ENCODE measurements at places on chromosomes 2 and 18. TPM values are rescaled to one million over a fixed set of nuclear protein-coding genes. Genes with fewer than 3 reads are reported as not detected.

LIMS2 gene
- total RNA-seq, result 10.0 TPM

- DNase-seq, result no peak
Observed at GRCh38 chr2:13638181-13638580, 921.4 kb downstream of the TRIB2 start.

DNA sequence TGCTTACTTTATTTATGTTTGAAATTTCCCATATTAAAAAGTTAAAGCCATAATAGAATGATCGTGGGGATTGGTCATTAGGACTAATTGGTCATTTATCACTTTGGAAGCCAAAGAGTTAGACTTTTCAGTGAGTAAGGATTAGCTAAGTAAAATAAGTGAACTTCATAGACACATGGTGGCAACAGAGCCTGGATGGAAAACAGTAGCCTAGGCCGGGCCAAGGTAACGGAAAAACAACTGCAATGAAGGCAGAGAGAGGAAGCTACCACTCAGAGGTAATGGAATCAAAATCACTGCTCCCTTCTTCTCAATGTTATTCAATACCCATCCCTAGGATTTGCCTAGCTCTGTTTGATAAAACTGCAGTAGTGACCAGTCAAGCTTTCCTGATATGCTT lies 4.1 kb upstream of the GCG start:
- no peak for DNase-seq

DNA sequence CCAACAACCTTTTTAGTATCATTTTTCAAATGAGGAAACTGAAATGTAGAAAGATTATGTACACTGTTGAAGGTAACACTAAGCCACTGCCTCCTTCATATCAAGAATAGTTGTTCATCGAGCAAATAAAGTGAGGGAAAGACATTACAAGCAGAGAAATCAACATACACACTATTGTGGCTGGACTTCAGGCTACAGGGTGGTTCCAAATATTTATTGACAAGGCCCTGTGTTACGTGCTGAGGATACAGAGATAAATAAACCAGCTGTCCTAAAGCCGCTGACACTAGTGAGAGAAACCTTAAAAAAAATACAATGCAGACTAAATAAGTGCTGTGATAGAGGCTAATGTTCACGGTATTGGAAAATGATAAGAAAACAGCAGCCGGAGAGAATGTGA lies 1.9 kb upstream of the LNPK start:
- no peak for DNase-seq

DNA sequence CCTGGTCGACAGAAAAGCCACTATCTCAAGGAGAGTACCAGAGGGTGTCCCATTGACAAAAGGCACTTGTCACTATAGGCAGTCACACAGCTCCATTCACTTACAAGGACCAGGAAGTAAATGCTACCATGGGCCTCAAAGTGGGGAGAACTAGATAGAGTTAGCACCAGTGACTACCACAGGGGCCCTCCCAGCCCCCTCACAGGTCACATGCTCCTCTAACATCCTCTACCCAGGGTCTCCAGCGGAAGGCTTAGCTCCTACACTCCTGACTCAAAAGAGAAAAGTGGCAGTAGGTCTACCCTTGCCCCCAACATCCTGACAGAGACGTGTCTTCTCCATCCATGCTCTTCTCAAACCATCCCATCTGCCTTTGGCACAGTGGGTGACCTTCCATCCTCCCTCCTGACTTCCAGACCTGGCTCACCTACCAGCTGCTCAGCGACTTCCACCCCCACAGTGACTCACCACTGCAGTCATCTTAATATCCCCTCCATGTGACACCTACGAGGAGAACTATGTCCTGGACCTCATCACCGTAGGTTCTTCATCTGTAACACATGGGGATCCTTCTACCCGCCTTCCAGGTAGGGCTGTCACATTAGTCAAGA lies 5.6 kb upstream of the DNMT3A start:
- DNase-seq, result peak; percentile 39

DNA sequence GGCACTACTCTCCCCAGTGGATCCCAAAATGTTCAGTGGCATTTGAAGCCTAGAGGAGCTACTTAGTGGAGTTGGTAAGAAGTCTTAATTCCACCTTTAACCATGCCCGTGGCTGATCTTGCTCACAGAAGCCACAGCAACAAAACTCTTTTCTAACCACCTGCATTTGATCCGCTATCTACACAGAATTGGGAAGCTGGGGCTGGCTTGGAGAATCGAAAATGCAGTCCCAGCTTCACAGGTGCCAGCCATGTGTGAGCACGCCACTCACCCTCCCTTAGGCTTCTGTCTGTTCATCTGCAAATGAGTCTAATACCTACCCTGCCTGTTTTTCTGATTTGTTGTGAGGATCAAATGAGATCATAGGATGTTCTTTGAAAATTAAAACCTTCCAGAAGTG lies 182.6 kb downstream of the BCL11A start:
- no peak for DNase-seq

- no peak for DNase-seq
Observed at GRCh38 chr2:38975042-38975441, 85.4 kb downstream of the ARHGEF33 start.

GRCh38 chr18:12410081-12410481 lies 2.4 kb downstream of the PRELID3A start:
- DNase-seq, result no peak

DNA sequence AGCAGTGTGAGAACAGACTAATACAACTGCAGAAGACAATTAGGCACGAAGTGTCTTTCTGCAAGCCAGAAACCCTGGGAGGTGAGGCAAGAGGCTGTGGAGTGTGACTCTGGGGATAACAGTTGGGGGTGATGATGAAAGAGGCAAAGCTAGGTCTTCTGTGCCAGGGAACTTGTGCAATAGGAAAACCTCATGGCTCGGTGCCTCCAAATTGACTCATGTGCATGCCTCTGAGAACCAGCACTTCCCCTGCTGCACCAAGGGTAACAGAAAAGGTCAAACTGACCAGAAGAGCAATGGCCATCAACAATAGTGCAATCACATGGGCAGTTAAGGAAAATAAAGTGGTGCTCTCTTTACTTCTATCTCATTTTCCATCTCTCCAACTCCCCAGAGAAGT lies 136.4 kb downstream of the SCG2 start:
- no peak for DNase-seq

GRCh38 chr2:9031246-9031645 lies 27.8 kb upstream of the MBOAT2 start:
- DNase-seq, result no peak

GRCh38 chr2:75432761-75433361 lies 127.9 kb downstream of the EVA1A start:
- DNase-seq, result peak; percentile 62

ATP6V1C2 gene
- 0.73 TPM for total RNA-seq

KIF5C gene
- 39.1 TPM for total RNA-seq

GRCh38 chr18:45775241-45775676 lies 50.2 kb upstream of the SIGLEC15 start:
- DNase-seq, result peak; percentile 91

- DNase-seq, result peak; percentile 53
Observed at GRCh38 chr2:224369028-224369632, 32.8 kb downstream of the FAM124B start.

DNA sequence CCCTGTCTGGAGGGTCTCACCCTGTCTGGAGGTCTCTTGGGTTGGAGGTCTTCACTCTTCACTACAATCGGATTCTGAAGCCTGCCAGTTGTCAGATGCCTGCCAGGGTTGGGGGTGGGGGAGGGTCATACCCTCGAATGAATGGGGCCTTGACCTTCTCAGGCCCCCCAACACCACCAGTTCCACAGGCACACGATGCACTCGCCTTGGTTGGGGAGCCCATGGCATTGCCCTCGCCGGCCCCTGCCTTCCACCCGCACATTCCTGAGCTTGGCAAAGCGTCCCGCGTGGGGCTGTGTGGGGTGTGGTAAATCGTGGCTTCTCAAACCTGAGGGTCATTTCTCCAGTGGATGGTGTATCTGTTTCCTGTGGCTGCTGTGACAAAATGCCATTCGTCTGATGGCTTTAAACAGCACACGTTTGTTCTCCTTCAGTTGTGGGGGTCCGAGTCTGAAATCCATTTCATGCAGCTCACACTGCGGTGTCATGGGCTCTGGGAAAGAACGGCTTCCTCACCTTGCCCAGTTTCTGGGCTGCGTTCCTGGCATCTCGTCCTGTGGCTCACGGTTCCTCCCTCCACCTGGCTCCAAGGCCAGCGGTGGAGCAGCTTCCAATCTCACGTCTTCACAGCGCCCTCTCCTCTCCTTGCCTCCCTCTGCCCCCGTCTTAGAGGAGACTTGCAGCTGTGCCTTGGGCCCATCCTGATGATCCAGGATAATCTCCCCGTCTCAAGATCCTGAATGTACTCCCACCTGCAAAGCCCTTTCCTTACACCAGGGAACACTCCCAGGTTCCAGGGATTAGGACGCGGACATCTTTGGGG lies 38.0 kb upstream of the HPCAL1 start:
- peak; percentile 37 for DNase-seq

DNA sequence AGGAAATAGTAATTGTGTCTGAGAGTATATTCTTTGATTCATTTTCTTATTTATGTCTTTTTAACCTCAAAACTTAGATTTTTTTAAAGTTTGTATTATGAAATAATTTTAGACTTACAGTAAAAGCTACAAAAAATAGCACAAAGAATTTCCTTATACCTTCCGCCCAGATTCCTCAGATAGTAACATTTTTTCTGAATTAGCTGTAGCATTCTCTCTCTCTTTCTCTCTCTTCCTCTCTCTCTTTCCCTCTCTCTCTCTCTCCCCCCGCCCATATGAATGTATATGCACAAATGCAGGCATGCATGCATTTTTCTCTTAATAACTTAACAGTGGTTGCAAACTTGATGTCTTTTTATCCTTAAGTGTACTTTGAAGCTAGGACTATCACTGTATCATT lies 361.1 kb upstream of the NRP2 start:
- DNase-seq, result no peak
